ENCODE measurements at places on chromosomes 13 and 19.

- no peak for DNase-seq
These were observed 376.7 kb downstream of the OXGR1 start for GRCh38 chr13:96617528-96617927.

GRCh38 chr13:101292711-101293110 is 123.6 kb downstream of the NALCN start:
- DNase-seq: no peak

GRCh38 chr13:50989476-50989875 is 79.9 kb downstream of the RNASEH2B start:
- DNase-seq: no peak

- no peak for DNase-seq
These were observed at the start of gene ARHGEF7 for GRCh38 chr13:111115061-111115964. Gene ARHGEF7 (plus strand): TSS chr13:111115310. CDS start chr13:111115527, 217 bp downstream.

DNA sequence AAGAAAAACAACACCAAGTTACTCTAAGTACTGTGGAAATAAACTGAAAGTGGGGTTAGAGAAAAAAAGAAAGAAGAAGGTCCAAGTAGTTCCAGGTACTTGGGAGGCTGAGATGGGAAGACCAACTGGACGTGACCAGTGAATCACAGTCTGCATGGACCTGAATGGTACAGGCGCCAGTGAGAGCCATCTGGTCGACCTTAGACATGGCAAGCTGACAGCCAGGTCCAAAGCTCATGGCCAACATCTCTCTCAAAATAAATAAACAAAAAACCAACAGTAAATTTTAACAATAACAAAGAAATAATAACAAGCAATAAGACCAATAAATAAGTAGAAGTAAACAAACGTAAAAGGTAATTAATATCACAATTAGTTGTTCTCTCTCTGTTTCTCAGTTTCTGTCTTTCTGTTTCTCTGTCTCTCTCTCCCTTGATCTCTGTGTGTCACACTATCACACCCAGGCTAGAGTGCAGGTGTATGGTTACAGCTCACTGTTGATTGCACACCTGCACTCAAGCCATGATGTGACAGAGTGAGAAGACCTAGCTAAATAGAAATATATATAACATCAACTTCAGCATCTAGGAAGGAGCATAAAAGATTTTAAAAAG is 31.6 kb upstream of the ZNF724 start:
- no peak for DNase-seq

DNA sequence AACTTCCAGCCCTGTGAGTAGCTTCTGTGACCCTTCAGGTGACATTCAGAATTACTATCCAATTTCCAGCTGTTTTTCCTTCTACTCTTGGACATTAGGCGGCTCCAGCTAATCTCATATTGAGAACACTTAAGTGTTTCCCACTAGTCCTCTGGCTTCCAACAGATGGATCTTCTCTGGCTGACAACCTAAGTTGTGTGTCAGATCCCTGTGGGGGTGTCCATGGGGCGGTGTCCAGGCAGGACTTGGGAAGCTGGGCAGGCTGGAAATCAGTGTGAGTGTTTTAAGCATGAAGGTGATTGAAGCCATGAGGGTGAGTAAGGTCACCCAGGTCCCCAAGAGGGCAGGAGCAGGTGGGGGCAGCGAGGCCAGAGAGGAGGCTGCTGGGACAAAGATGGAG is 10.1 kb downstream of the CNOT3 start:
- no peak for DNase-seq

- DNase-seq: no peak
These were observed 133.9 kb downstream of the AKAP11 start for GRCh38 chr13:42405665-42406390.

DNA sequence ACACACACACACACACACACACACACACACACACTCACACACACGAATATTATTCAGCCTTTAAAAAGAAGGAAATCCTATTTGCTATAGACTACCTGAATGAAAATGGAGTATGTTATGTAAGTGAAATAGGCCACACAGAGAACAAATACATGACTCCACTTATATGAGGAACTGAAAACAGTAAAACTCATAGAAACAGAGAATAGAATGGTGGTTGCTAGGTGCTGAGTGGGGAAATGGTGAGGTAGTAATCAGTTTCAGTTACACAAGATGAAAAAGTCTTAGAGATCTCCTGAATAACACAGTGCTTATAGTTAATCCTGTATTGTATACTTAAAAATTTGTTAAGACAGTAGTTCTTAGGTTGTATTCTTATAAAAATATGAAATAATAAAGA is 8.2 kb downstream of the ZNF677 start:
- no peak for DNase-seq

- DNase-seq: no peak
These were observed 923.5 kb downstream of the UQCRFS1 start for GRCh38 chr19:28289295-28290063.
